Activated gamma-delta T cell treated with anti-CD3 and anti-CD28 coated beads, Interleukin-2, amount 50 U/mL, for 16 hours (primary cell): ENCODE measurements at places on chromosomes 13 and 19.

- DNase-seq = no peak
Measured at GRCh38 chr19:34365463-34366401, 736 bp downstream of the GPI start.

GRCh38 chr19:49157445-49158224 lies at the start of gene TRPM4:
Gene TRPM4, plus strand, starts transcription at chr19:49157792. Its CDS starts 75 bp downstream, at chr19:49157867.
- DNase-seq = no peak

GRCh38 chr13:34364633-34365032 lies 546.7 kb downstream of the RFC3 start:
- DNase-seq = no peak

GRCh38 chr13:27826379-27827353 lies 34.4 kb downstream of the GSX1 start:
- DNase-seq = peak; percentile 57

DNA sequence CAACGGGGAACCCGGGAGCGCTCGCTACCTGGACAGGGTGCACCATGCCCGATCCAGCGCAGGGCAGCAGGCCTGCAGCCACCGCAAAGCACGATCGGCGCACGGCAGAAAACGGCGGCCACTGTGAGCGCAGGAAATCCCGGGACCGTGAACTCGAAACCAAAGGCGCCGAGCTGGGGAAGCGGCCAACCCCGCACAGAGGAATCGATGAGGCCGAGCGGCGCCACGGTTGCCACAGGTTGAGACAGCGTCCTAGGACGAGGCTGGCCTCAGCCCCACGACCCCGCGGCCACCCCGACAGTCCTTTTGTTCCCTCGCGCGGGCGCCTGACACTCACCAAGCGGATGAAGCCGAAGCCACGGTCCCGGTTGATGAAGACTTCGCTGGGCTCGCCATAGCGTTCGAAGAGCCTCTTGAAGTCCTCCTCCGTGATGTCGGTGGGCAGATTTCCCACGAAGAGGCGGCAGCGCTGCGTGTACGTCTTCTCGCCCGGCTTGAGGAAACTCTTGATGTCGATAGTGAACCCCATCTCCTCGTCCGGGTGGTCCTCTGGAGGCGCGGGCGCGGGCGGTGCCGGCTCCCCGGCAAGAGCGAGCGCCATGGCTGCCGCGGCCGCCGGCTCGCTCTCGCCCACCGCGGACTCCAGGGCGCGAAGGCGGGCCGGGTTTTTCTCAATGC lies 557 bp downstream of the PSPC1 start:
- peak; percentile 28 for DNase-seq

DNA sequence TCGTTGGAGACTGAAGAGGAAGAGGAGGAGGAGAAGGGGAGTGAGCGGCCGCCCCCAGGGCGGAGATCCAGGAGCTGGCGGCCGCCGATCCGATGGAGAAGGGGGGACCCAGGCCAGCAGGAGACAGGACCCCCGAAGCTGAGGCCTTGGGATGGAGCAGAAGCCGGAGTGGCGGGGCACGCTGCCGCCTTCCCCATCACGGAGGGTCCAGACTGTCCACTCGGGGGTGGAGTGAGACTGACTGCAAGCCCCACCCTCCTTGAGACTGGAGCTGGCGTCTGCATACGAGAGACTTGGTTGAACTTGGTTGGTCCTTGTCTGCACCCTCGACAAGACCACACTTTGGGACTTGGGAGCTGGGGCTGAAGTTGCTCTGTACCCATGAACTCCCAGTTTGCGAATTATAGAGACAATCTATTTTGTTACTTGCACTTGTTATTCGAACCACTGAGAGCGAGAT lies 1.8 kb downstream of the GADD45B start:
- no peak for DNase-seq
